ENCODE measurements at places on chromosomes 4 and X.
A peak's percentile ranks its signal among the peaks of the same experiment; 100 is the strongest.

GRCh38 chr4:184668511-184669114, 19.1 kb downstream of the PRIMPOL start:
- no peak for DNase-seq

DNA sequence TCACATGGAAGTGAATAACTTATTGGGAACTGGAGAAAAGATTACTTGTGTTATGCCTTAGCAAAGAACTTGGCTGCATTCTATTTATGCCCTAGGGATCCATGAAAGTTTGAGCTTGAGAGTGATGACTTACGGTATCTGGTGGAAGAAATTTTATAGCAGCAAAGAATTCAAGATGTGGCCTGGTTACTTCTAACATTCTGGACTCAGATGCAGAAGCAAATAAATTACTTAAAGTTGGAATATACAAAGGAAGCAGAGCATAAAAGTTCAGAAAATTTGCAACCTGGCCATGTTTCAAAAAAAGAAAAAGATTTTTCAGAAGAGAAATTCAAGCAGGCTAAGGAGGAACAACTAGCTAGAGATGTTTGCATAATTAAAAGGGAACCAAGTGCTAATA, 252.3 kb upstream of the WDFY3 start:
- no peak for DNase-seq

GRCh38 chrX:40746521-40746920, 11.2 kb upstream of the MED14 start:
- DNase-seq, result no peak

- DNase-seq, result no peak
Measured at GRCh38 chr4:39472396-39472795, 13.5 kb downstream of the LIAS start.

DNA sequence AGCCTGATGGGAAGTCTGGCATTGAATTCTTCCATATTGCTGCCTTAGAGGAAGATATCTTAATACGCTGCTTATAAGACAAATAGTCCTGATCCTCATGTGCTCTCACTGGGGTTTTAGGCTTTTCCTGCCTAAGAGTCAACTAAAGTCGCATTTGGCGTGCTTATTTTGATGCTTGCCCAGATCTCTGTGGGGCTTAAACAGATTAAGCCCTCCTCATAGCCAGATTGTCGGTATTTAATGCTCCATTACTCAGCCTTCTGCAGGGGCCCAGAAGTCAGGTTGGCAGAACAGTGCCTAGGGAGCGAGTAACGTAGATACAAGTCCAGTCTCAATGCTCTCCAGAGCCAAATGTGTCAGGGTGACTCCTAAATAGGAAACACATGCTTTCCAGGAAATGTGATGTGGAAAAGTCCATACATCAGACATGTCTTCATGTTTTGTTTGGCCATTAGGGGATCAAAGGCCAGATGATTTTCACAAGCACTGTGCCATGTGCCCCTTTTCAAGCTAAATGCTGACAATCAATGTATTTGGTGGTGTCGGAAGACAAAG, 262.8 kb downstream of the PRDM5 start:
- peak; percentile 19 for DNase-seq

DNA sequence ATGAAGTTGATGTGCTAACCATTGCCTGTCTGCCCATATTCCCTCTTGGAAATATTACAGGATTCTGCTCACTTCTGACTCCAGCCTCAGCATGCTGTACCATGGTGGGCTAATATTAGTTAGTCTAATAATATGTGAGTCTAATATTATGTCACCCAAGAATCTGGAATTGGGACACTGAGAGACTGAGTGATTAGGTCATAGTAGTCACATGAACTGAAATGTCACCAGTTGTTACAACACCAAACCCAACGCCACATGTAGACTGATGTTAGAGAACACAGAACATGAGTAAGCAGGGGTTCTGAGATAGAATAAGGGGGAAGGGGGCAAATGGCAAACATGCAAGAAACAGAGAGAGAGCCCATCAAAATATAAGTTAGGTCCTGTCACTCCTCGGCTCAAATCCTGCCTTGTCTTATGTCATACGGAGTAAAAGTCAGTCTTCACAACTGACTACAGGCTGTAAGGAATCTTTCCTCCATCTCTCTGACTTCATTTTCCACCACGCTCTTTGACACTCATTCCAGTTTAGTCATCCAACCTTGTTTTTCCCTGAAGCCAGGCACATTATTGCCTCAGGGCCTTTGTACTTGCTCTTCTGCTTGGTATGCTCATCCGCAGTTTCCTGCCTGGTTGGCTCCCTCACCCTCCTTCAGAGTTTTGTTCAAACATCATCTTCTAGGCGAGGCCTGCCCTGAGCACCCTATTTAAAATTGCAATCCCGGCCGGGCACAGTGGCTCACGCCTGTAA, 9.6 kb upstream of the SLAIN2 start:
- no peak for DNase-seq

DNA sequence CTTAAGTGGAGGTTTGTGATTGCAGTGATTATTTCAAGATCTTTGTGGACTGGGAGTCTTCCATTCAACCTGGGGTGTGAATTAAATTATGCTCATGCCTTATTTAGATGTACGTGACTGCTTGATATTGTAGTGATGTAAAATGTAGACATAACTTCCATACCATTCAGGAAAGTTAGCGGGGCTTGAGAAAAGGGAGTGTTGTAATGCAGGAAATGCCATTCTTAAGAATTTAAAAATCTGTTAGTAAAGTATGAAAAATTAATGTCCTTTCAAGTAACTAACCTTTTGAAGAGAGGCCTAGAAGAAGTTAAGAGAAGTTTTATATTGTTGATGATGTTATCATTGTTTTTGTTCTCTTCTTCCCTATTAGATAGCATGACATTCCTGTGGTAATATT, 318.2 kb downstream of the CCSER1 start:
- DNase-seq, result no peak

- no peak for DNase-seq
Measured at GRCh38 chr4:121519236-121519838, 138.5 kb upstream of the QRFPR start.

DNA sequence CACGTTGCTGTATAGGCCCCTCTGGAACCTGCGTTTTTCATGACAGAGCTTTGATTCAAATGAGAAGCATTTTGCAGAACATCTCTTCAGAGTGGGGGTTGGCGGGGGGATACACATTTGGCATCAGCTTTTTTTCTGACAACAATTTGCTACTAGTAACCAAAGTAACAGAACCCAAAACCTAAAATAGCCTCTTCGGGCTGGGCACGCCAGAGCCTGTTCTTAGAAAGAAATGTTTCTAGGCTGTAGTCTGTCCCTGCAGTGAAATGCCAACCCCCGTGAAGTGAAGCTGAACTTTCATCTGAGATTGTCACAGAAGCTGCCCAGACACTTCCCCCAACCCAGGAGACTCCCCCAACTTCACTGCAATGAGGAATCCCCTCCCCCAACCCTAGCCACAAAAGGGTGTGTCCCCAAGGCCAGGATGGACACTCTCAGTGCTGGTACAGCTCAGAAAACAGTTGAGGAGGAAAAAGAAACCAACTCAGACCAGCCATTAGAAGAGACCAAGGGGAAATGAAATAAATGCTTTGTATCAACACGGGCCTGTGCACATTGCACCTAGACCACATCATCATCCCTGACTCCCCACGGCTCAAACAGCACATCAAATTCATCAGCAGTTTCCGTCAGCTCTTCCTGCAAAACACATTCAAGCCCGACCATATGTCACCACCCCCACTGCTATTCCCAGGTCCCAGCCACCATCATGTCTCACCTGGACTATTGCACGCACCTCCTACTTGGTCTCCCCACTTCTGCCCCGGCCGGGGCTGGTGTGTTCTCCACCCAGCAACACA, 8.4 kb upstream of the MAN2B2 start:
- DNase-seq, result no peak

DNA sequence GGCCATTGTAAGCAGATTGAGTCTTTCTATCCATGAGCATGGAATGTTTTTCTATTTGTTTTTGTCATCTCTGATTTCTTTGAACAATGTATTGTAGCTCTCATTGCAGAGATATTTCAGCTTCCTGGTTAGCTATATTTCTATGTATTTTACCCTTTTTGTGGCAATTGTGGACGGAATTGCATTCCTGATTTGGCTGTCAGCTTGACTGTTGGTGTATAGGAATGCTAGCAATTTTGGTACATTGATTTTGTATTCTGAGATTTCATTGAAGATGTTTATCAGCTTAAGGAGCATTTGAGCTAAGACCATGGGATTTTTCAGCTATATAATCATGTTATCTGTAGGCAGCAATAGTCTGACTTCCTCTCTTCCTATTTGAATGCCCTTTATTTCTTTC, 154.6 kb downstream of the GUCY2F start:
- DNase-seq, result no peak

DNA sequence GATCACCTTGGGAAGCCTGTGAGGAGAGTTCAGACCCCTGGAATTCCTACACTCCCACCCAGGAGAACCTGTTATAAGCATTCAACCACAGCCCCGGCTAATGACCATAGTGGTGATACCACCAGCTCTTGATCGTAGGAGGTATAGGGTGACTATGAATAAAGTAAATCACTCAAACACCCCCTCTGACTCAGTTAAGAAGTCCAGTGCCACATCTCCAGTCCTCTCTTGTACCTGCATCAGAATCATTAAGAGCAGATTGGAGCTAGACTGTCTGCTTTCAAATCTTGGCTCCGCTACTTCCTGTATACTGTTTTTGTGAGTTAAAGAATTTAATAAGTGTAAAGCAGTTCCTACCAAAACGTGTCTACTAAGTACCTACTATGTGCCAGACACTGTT, 565.1 kb upstream of the DIPK2B start:
- no peak for DNase-seq

- DNase-seq, result no peak
Measured at GRCh38 chr4:13544606-13545393, 492 bp upstream of the NKX3-2 start.

GRCh38 chr4:37522996-37523395, 163.2 kb downstream of the RELL1 start:
- DNase-seq, result no peak

GRCh38 chr4:18571301-18571761, 549.8 kb upstream of the LCORL start:
- DNase-seq, result no peak

GRCh38 chr4:71151054-71151453, 157.6 kb downstream of the DCK start:
- no peak for DNase-seq

GRCh38 chrX:65695849-65696449, 28.5 kb downstream of the MSN start:
- no peak for DNase-seq

DNA sequence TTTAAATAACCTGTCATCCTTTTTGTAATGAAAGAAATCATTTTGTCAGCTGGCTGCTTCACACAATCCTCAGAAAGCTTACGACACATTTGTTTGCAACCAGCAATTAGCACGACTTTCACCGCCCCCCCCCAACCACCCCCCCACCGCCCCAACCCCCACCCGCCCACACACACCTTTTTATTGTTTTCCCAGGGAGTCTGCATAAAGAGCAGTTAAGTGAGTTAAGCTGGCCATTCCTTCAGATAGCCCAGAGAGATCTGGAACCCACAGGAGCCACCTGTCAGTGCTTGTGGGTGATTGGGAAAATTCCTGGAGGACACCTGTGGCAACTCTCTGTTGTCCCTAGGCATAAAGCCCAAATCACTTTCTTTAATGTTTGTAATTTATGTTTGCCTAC, 175.7 kb upstream of the FMR1 start:
- no peak for DNase-seq

GRCh38 chr4:24885342-24885741, 27.5 kb downstream of the CCDC149 start:
- DNase-seq, result peak; percentile 32

GRCh38 chr4:4456816-4457578, 70.1 kb downstream of the NSG1 start:
- DNase-seq, result no peak

DNA sequence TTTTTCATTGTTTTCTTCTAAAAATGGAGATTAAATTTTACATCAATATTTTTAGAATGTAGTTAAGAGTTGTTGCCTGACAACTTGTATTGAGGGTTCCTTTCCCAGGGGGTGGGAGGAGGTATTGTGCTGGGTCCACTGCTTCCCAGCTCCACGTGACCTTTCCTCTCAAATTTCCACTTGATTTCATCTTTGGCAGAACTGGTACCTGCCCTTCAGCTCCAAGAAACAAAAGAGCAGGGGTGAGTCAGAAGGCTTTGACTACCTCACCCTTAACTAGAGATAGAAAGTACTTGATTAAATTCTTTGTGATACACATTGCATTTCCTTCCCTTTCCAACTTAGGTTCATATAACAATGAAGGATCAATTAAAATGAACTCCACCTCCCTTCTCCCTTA, 19.7 kb downstream of the TRIM2 start:
- DNase-seq, result peak; percentile 56

DNA sequence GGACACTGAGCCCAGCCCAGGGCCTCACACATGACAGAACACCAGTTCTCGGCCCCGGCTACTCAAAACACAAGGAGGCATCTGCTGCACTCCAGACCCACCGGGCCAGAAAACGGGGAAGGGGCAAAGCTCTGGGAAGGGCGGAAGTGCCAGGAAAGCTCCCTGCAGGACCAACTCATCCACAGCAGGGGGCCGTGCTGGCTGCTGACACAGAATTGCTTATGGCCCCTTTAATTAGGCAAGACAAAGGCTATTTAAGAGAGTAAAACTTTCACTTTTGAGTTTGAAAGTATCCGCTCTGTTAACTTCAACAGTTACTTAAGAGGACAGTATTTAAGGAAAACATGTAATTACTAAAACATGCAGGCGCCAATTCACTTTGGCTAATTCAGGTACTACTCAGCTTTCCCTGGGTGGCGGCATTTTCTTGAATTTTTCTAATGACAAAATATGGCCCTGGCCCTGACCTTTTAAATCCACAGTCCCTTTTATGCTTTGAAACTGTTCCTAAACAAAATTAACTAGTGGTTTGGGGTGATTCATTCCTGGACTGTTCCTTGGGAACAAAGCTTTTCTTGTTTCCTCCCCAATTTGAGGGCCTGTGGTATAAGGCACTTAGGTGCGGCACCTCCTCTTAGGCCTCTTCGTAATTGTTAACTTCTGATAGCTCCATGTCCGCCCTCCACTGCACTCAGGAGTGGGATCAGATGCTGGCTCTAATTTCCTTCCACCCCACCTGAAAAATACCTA, 40.4 kb downstream of the NSG1 start:
- DNase-seq, result no peak

DNA sequence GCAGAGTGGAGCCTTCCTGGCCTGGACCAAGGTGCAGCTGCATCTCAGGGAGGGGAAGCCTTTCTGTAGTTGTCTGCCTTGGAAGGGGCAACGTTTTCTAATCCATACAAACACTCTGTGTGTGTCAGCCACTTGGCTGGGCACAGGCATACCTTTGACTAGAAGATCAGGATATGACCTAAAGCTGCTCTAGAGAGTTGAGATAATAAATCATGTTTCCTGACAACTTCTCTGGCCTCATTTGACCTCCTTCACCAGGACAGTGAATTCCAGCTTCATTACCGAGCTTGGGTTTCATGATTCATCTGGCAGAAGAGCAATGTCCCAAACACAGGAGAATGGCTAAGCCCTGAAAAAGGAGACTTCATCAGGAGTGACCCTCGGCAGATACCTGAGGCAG, 89.6 kb upstream of the KIT start:
- no peak for DNase-seq

- DNase-seq, result no peak
Measured at GRCh38 chr4:37516057-37516775, 170.0 kb downstream of the RELL1 start.
